Activated T-helper 1 cell treated with anti-CD3 and anti-CD28 coated beads, Interleukin-2, amount 50 U/mL, for 16 hours (primary cell): ENCODE measurements at places on chromosomes 3 and 15.

- no peak for DNase-seq
Observed at GRCh38 chr3:49629866-49630265, 44.3 kb upstream of the APEH start.

DNA sequence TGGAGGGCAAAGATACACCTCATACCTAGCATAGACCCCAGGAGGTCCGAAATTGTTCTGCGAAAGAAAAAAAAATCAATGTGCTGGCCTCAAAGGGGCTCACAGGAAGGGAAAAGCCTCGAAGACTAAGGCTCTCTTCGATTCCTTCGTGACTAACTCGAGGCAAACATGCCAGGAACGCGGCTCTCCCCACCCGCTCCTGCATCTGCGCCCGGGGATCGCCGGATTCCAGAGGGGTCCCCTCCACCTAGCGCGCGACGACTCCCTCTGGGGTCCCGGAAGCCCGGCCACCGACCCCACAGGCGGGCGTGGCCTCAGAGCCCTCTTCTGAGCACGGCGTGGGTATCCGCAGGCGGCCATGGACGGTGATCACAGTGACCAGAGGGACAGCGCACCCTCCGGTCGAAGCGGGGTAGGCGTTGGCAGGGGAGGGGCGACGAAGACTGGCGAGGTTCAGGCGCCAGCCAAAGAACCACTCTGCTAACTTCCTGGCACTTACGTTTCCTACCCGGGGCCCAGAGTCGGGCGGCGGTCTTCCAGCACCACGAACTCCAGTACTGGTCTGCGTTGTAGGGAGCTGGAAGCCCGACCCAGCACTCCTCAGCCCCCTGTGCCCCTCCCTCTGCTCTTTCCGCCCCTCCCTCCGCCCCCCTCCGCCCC, 515 bp upstream of the EIF3J start:
- DNase-seq = no peak

DNA sequence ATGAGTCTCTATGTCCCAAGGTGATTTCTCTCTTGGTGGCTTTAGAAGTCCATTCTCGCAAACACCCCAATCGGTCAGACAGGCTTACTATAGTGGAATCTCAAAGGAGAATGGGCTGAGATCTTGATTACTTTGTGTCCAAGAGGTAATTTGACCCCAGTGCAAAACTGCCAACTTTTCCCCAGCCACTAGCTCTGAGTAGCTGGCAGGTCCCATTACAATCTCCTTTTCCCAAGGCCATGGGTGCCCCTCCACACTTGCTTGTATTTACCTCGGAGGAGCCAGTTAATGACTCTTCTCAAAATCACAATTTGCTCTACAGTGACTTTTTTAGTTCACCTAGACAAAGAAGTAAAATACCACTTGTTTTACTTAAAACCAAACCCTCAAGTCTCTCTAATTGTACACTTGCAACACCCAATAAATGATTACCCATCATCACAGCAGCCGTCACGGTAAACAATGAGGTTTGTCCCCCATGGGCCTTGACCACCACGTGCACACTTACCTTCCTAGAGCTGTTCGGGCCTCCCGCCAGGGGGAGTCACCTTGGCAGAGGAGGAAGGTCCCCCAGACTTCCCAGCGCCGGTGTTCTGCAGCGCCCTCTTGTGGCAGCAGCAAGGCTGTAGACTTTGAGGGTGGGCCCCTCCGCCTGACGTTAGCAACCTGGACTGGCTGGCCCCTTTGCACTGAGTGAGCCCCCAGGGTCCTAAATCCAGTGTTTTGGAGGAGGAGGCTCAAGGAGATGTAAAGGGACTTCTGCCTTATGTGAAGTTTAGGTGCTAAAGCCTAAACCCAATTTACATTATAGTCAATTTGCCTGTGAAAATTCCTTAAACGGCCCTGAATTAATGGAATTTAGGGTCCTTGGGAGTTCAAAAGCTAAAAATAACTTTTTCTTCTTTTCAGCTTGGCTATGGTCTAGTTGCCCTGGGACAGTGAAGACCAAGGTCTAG, 18.7 kb upstream of the HDAC11 start:
- peak; percentile 53 for DNase-seq

- no peak for DNase-seq
Observed at GRCh38 chr3:156291272-156292123, 171.1 kb downstream of the KCNAB1 start.

- no peak for DNase-seq
Observed at GRCh38 chr15:45181491-45182285, 6.1 kb downstream of the SHF start.
